ENCODE measurements at places on chromosomes 2 and 18.

GRCh38 chr2:21382701-21383520 is 259.1 kb downstream of the TDRD15 start:
- DNase-seq: no peak

- DNase-seq: no peak
Measured at GRCh38 chr2:223889229-223889628, 51.8 kb upstream of the AP1S3 start.

GRCh38 chr2:24791452-24791851 is 1.7 kb downstream of the PTRHD1 start:
- no peak for DNase-seq

- no peak for DNase-seq
Measured at GRCh38 chr2:25310709-25310964, 31.1 kb downstream of the DNMT3A start.

GRCh38 chr2:106138543-106139237 is 55.4 kb downstream of the UXS1 start:
- DNase-seq: no peak

- DNase-seq: no peak
Measured at GRCh38 chr2:29425866-29426265, 310.7 kb downstream of the CLIP4 start.

GRCh38 chr2:130975729-130976128 is 117.5 kb downstream of the FAM168B start:
- no peak for DNase-seq

DNA sequence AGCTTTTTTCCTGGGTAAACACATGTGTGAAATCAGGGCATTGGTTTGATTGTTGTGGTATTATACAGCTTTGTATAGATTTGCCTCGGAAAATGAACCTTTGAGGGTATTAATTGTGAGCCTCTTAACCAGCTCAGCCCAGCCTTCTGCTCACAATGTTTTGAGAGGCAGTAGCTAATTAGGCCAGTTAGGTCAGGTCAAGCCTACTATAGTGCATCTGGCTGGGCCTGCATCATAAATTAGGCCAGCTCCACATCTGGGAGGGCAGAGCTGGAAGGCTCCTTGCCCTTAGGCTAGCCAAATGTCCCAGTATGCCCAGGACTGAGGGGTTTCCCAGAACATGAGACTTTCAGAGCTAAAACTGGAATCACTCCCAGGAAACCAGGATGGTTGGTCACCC is 43.0 kb downstream of the LRATD1 start:
- DNase-seq: no peak

GRCh38 chr2:179856205-179856604 is 5.2 kb downstream of the ZNF385B start:
- DNase-seq: no peak

DNA sequence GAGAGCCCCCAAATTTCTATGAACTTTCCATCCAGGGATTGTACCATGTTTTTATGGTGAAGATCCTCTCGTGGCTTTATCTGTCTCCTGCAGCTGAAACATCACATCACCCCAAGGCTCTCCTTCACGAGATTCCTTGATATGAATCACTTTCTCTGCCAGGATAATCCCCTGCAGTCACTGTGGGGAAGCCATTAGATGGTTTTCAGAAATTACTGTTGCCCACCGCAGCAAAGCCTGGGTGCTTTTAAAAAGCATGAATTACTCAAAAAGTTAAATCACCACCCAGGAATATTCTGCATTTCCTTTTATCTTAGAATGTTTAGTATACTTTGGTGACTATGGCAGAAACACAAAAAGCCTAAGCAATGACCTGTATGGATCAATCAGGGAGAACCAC is 428.4 kb upstream of the SLC14A2 start:
- DNase-seq: no peak

- DNase-seq: peak; percentile 67
Measured at GRCh38 chr2:189933911-189934399, 128.6 kb downstream of the MSTN start.

DNA sequence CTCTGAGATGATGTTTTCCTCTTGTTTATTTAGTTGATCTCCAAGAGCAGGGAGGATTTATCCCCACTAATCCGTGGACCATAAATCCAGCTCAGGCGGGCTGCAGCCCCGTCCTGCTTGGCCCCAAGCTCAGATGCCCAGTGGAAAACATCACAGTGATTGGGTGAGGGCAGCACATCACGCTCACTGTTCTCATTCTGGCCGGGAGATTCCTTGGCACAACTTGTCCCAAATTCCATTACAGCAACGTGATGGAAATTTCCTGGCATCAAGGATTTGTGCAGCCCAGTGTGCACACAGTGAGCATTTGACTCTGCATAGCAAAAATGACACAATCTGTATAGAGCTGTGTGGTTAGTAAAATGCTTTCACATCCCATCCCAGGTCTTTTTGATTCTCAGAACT is 96.8 kb downstream of the VAPA start:
- peak; percentile 86 for DNase-seq

- no peak for DNase-seq
Measured at GRCh38 chr2:238686223-238686622, 161.7 kb upstream of the TWIST2 start.

- DNase-seq: no peak
Measured at GRCh38 chr2:37059841-37060240, 24.3 kb downstream of the HEATR5B start.

GRCh38 chr2:43169987-43170386 is 56.4 kb downstream of the ZFP36L2 start:
- no peak for DNase-seq

- no peak for DNase-seq
Measured at GRCh38 chr2:216537366-216537765, 38.7 kb downstream of the RPL37A start.

- DNase-seq: peak; percentile 37
Measured at GRCh38 chr18:13382366-13382953, 163.9 kb downstream of the LDLRAD4 start.

DNA sequence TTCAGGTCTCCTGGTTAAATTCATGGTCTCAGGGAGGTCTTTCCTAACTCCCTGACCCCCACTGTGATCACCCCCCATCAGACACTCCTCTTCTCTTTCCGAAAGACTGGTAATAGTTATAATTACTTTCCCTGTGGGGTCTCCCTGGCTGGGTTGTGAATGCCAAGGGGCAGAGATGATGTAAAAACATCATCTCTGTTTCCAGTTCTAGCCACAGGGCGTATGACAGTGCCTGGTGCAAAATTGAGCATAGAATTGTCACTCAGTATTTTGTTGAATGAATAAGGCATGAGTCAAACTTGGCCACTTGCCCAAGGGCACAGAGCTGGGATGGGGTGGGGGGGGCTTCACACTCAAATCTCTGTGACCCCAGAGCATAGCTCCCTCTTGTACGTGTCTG is 65.2 kb downstream of the LTBP1 start:
- no peak for DNase-seq

GRCh38 chr2:112811841-112812306 is 24.7 kb downstream of the IL1B start:
- peak; percentile 46 for DNase-seq

DNA sequence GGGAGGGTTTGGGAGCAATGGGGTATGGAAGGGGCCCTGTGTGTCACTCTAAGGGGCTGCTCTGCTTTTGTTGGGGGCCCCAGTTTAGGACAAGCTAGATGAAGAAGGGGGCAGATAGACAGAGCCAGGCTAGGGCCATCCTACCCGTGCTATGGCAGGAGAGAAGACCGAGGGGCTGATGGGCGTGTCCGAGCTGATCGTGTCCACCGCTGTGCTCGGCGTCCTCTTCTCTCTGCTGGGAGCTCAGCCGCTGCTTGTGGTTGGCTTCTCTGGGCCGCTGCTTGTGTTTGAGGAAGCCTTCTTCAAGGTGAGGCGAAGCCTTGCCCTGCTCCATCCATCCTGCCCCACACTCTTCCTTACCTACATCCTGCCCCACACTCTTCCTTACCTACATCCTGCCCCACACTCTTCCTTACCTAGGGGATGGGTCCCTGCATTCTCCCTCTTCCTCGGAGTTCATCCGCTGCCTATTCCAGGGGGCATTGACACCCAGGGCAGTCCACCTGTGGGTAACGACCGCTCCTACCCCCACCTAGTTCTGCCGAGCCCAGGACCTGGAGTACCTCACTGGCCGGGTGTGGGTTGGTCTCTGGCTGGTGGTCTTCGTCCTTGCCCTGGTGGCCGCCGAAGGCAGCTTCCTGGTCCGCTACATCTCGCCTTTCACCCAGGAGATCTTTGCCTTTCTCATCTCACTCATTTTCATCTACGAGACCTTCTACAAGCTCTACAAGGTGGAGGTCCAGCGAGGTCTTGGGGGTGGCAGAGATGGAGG is 8.9 kb downstream of the SLC4A3 start:
- DNase-seq: no peak

DNA sequence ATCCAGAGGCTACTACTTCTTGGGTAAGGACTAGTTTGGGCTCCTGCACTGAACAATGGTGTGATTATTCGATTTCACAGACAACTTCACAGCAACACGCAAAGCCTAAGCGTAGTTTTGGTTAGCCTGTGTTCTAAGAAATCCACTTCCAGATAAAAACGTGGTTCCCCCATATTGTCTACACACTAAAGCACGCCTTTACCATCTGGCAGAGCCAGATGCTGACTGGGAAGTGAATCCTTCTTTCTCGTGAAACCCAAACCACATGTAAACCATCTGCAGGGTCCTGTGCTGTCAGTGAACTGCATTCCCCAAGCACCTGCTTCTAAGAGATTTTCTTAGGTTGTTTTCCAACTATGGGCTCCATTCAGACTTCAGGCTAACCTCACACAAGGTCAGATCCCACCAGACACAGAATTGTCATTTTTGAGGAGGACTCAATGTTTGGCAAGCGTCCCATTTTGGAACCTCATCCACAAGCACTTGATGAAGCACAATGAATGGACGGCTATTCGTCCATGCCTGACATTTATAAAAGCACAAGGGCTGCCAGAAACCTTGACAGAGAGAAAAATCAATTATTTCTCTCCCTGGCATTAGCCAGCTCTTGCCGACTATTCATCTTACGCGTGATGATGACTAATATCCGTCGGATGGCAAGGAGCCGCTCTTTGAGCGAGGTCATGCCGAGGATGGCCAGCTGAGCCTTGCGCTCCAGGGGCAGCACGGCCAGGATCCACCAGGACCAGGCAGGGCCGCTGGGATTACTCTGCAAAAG is 38.4 kb downstream of the LONRF2 start:
- no peak for DNase-seq

- no peak for DNase-seq
Measured at GRCh38 chr2:216789081-216789480, 70.8 kb downstream of the TNP1 start.

- no peak for DNase-seq
Measured at GRCh38 chr2:41000374-41000773, 548.5 kb upstream of the SLC8A1 start.

DNA sequence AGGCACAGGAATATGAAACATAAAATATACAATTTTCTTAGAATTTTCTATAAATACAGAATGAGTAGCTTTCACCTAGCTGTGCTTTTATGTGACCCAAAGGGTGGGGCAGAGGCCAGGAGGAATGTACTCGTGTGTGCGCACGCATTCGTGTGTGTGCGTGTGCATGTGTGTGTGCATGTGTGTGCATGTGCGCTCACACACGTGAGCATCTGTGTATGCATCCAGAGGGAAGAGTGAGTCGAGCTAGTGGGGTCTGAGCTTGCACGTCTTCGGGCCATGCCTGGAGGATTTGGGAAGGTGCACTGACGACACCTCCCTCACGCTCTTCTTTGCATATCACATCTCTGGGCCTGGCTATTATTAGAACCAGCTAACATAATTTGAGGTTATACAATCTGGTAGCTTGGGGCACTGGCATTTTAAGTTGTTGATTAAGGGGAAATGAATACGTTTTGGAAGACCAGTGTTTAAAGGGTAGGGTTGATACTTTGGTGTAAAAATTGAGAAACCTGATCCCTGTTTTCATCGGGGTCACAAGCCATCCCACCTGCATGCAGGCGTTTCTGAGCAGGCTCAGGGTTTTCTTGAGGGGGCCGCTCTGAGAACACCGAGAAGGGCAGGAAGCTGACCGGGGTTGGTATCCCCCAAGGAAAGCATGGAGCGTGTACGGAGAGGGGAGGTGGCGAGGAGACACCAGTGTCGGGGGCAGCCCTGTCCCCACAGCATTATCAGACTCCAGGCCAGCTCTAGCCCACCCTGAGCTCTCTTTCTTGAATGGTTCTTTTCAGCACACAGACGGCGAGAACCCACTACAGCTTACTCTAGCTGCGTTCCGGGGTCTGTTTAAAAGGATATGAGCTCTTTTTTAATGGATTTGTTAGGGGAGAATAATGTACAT is 85.3 kb downstream of the LRRFIP1 start:
- no peak for DNase-seq

DNA sequence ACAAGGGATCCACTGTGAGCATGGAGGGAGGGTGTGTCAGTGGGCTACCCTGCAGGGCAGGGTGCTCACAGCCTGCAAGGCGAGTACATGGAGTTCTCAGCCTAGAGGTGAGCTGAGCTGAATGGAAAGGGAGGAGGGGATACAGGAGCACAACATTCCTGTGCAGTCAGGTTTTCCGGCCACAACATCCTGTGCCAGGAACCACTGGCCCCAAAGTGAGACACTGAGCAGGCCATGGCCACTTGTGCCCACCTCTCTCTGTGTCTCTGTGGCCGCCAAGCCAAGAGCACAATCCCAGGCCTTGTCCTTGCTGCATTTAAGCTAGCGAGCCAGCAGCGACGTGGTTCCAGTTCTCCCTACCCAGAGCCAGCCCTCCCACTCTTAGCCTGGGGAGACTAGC is 6.1 kb downstream of the DOK1 start:
- DNase-seq: no peak

GRCh38 chr2:70300771-70301343 is 1.0 kb downstream of the FAM136A start:
- no peak for DNase-seq

DNA sequence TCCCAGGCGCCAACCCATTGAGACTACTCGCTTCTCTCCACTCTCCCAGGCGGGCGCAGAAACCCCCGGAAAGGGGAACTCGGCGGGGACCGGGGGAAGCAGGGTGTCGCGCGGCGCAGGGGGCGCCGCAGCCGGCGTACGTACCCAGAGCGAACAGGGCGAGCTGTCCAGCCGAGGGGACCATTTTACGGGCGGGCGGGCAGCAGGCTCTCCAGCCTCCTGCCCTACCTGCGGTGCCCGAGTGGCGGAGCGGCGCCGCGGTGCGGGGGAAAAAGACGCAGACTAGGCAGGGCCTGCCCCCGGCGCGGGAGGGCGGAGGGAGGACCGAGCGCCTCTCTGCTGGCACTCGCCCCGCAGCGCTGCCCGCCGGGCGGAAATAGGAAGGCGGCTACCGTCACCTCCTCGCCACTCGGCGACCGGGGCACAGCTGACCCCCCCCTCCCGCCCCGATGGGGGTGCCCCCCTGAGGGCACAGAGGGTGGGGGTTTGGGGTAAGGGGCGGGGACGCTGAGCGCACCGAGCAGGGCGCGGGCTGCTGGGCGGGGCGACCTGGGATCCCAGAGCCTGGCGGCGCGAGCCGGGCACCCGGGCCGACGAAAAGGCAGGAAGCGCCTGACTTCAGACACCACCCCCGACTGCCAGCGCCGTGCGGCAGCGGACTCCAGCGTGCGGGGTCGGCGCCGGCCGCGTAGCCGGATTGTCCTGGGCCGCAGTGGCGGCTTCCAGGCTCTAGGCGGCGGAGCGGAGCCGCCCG is at the start of gene TGFA:
TGFA (minus strand) TSS at position 243 of the 754 bp plus-strand sequence; CDS start at position 184, 59 bp downstream.
- DNase-seq: no peak

GRCh38 chr2:238509151-238509835 is 82.6 kb downstream of the ASB1 start:
- DNase-seq: peak; percentile 14
